ENCODE measurements at places on chromosomes 2 and 18. TPM values are rescaled to one million over a fixed set of nuclear protein-coding genes. Genes with fewer than 3 reads are reported as not detected.

Gene FAHD2A
- 48.9 TPM for total RNA-seq

Gene IL18R1
- 2.9 TPM for total RNA-seq

Gene NCK2
- total RNA-seq: 105 TPM

Gene HYCC2
- 26.8 TPM for total RNA-seq

Gene DCDC2C
- 10.6 TPM for total RNA-seq

Gene LRP1B
- total RNA-seq: 0.79 TPM

Gene SERPINB13
- total RNA-seq: not detected

Gene ZBTB7C
- total RNA-seq: 65.4 TPM

Gene NEU2
- not detected for total RNA-seq

Gene GAD1
- total RNA-seq: 46.0 TPM

Gene RBM45
- 26.8 TPM for total RNA-seq

Gene PTPRN
- total RNA-seq: 3.5 TPM

Gene LOXHD1
- 11.3 TPM for total RNA-seq

Gene KCNF1
- total RNA-seq: 0.19 TPM

Gene STEAP3
- 11.9 TPM for total RNA-seq

Gene RTP5
- 0.47 TPM for total RNA-seq

Gene LINC00305
- total RNA-seq: not detected

Measured in testis (tissue), 5 donors.